Esophagus squamous epithelium (tissue), 5 donors: ENCODE measurements at places on chromosomes 7 and 10. TPM values are rescaled to one million over a fixed set of nuclear protein-coding genes. Genes with fewer than 3 reads are reported as not detected.

DNA sequence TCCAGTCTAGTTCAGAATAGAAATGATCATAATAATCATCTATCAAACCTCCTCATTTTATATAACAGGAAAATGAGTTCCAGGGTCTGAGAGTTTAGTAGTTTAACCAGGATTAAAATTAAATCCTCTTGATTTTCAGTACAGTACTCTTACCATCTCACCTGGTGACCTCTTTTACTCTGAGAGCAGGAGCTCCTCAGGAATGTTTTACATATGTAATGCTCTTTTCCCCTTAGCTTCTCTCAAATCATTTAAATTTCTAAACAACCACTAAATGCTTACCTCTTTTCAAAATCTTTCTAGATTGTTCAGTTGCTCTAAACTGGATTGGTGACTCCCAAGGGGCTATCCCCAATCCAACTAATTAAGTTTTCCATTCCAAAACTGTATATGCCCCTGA lies 10.2 kb upstream of the PPP3CB start:
- no peak overlapping the region for H3K4me3 ChIP-seq
- DNase-seq: no peak
- no peak overlapping the region for H3K27ac ChIP-seq
- H3K27me3 ChIP-seq: no peaks in the 10 kb centered on the region

- H3K27ac ChIP-seq: no peak overlapping the region
- DNase-seq: no peak
- no peaks in the 10 kb centered on the region for H3K4me1 ChIP-seq
- no peak overlapping the region for H3K4me3 ChIP-seq
- H3K27me3 ChIP-seq: no peaks in the 10 kb centered on the region
These were observed 470.8 kb upstream of the ZMIZ1 start for GRCh38 chr10:78597796-78598555.

GRCh38 chr10:68046642-68047041 lies 28.4 kb downstream of the HERC4 start:
- no peaks in the 10 kb centered on the region for H3K36me3 ChIP-seq
- H3K4me3 ChIP-seq: no peak overlapping the region
- no peaks in the 10 kb centered on the region for H3K4me1 ChIP-seq
- no peak overlapping the region for H3K27ac ChIP-seq
- H3K27me3 ChIP-seq: no peaks in the 10 kb centered on the region

SEMA3C gene
- total RNA-seq: 2.6 TPM

RAPGEF5 gene
- total RNA-seq: 44.4 TPM
